ENCODE measurements at places on chromosomes 2 and 18. TPM values are rescaled to one million over a fixed set of nuclear protein-coding genes. Genes with fewer than 3 reads are reported as not detected.

SERPINB4 gene
- not detected for total RNA-seq

OSR1 gene
- 4.1 TPM for total RNA-seq

ADCYAP1 gene
- 0.75 TPM for total RNA-seq

GRB14 gene
- 1.2 TPM for total RNA-seq

PIEZO2 gene
- 1.3 TPM for total RNA-seq

LRP1B gene
- total RNA-seq, result 0.59 TPM

SRD5A2 gene
- not detected for total RNA-seq

NDC80 gene
- total RNA-seq, result 5.8 TPM

LRRC30 gene
- not detected for total RNA-seq

CNOT11 gene
- total RNA-seq, result 50.6 TPM

BCL2 gene
- total RNA-seq, result 19.3 TPM

ZNF385B gene
- 0.61 TPM for total RNA-seq

LCT gene
- total RNA-seq, result 0.27 TPM

SLC14A1 gene
- 1.0 TPM for total RNA-seq

CIDEA gene
- not detected for total RNA-seq

UPP2 gene
- not detected for total RNA-seq

CHAC2 gene
- total RNA-seq, result 4.5 TPM

MAP3K19 gene
- not detected for total RNA-seq

ANKRD12 gene
- total RNA-seq, result 64.3 TPM

EFEMP1 gene
- 34.1 TPM for total RNA-seq

FN1 gene
- total RNA-seq, result 216 TPM

DSEL gene
- total RNA-seq, result 2.2 TPM

RAPH1 gene
- 47.4 TPM for total RNA-seq

SKA1 gene
- total RNA-seq, result 1.0 TPM

CETN1 gene
- not detected for total RNA-seq

LYG1 gene
- total RNA-seq, result 0.55 TPM

ABHD3 gene
- total RNA-seq, result 131 TPM

STAT4 gene
- total RNA-seq, result 1.7 TPM

NR4A2 gene
- total RNA-seq, result 9.7 TPM

PID1 gene
- total RNA-seq, result 39.2 TPM

EPB41L3 gene
- total RNA-seq, result 98.6 TPM

Measured in left colon (tissue), 2 donors.